ENCODE measurements at places on chromosomes 12 and 14.

DNA sequence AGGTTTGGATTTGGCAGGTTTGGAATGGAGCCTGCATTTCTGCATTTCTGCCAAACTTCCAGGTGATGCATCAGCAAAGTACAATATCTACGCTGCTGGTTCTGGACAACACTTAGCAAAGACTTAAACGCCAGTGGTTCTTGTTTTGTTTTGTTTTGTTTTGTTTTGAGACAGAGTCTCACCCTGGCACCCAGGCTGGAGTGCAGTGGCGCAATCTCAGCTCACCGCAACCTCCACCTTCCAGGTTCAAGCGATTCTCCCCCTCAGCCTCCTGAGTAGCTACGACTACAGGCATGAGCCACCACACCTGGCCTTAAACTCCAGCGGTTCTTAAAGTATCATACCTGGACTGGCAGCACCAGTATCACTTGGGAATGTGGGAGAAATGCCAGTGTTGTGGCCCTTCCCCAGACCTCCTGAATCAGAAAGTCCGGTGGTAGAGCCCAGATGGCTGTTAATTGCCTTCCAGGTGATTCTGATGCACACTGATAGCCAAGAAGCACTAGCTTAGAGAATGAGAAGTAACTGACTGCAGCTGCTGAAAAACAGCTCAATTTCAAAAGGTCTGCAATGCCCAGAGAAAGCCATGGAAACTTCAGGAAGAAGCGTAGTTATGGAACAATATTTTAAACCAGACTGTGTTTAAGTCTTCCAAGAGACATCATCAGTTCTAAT is 114.8 kb upstream of the FOXN3 start:
- no peak for DNase-seq

GRCh38 chr14:35975814-35976213 is 149.7 kb downstream of the BRMS1L start:
- no peak for DNase-seq

DNA sequence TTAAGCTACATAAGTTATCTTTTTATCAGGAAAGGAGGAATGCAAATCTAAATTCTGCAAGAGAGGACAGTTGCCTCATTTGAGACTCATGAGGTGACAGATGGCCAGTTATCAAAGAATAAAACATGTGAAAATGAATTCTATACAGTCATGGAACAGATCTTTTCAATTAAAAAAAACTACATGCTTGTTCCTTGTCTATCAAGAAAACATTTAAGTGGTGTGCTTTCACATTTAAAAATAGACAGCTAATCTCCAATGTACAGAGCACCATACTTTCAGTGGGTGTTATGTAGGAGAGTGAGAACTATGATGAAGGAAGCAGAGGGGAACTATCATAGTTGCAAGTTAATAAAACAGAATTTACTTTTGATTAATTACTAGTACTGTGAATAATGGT is 76.7 kb upstream of the TTC7B start:
- DNase-seq, result no peak

DNA sequence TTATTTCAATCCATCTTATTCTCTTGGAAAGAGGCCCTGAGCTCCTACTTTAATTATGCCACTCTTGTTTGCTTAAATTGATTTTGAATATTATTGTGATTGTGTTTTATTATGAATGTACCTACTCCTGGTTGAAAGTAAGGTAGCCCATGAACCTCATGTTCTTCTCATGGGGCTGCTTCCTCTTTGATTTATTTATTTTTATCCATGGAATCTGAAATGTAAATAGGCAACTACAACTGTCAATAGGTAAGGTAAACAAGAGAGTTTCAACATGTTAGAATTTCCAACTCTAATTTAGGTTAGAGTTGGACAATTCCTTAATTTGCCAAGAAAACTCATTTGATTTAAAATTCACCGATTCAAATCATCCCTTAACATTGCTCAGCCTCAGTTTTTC is 16.2 kb downstream of the TPH2 start:
- no peak for DNase-seq

DNA sequence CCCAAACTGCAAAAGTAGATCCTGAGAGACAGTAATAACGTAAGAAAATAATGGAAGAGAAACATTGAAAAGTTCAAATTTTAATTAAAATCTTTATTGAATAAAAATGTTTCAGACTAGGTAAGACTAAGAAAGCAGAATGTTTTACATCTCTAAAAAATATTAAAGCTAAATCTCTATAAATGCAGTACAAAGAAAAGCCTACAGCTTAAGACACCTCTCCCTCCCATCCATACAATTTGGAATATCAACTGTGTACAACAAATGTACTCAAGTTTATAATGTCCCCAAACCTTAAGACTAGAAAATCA is 8.5 kb upstream of the CERS5 start:
- DNase-seq, result no peak

DNA sequence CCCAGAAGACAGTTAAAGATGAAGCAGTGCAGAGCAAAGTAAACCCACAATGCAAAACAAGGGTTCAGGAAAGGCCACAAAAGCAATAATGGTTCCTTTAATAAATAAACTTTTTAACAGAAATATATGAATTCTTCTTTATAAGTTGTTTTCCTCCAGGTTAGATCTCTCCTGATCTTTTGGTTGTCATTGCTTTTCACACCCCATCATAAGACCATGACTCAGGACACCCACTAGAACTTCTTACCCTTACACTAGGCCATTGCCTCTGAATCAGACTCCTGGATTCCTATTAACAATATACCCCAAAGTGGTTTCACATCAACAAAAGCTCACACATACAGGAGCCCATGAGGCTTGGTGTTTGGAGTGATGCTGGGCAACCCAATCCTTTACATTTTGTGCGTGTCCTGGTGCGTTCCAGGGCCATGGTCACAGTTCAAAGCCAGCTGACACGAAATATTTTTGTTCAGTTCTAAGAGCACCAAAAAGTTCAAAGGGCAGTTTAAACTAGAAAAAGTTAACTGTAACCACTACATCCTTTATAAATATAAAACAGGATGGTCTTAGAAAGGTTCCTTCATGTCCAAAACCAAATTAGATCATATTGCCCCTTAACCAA is 187.0 kb downstream of the EPS8 start:
- DNase-seq, result no peak

DNA sequence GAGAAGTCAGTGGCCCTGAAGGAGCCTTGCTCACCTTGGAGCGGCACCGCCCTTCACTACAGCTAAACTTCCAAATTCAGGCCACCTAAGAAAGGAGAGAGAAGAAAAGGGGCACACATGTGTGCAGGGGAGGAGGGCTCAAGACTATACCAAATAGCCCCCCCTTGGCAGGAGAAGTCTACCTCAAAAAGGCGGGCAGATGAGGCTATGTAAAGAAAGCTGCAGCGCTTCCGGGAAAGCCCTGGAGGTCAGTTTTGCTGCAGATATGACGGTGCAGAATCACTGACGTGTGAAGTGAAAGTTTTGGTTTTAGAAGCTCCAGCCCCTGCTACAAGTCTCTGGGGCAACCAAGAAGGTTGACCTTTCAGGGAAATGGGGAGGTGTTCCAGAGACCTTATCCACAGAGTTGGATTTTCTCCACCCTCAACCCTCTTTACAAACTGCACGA is 48.2 kb upstream of the PNMA1 start:
- DNase-seq, result no peak

DNA sequence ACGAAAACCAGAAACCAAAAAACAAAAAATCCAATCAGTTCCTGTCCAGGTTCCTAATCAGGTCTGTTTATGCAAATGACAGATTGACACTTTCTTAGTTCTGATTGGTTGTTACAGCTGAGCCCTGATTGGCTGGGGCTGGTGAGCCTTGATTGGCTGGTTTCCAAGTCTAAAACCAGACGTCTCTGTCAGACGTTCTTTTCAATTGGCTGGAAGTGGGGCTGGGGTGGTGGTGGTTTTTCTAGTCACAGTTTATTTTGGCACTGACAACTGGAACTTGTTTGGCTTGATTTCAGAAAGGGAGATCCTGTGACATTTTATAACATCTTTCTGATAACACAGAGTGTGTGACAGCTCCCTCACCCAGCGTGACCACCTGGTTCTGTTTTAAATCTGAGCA is 36.1 kb upstream of the PRICKLE1 start:
- no peak for DNase-seq

DNA sequence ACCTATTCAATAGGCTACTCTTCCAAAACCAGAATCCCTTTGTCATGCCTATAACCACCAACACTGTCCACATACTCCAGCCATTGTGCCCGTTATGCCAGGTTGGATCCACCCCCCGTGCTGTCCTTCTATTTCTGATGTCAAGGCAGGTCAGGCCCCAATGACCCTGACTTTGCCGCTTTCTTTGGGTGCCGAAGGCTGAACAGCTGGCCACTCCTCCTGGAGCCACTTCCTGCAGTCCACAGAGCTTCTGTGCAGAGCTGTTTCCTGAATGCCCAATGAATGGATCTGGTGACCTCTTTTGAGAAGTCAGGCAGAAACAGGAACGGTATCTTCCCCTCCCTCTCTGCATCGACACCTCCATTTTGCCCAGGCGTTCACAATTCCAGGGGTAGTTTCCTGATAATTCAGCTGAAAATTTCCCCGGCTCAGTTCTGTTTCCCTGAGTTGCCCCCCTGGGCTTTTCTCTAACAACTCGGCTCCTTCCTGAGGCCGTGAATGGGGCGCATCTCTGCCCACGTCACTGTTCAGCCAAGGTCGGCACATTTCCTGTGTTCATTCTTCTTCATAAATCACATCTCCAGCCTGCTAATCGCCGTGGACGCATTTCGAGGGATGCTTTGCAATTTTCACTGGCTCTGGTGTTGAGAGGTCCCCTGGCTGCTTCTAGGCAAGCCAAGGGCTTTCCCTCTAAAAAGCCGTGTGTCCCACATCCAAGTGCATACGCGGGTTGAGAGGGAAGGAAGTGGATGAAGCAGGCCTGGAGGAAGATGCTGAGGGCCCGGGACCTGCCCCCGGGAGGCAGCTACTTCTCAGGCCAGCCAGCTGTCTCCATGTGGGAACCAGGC is 86.5 kb downstream of the PAPOLA start:
- DNase-seq, result no peak

GRCh38 chr12:111344254-111344875 is 24.5 kb downstream of the PHETA1 start:
- no peak for DNase-seq

- no peak for DNase-seq
Observed at GRCh38 chr12:130608132-130608531, 108.0 kb downstream of the RIMBP2 start.

DNA sequence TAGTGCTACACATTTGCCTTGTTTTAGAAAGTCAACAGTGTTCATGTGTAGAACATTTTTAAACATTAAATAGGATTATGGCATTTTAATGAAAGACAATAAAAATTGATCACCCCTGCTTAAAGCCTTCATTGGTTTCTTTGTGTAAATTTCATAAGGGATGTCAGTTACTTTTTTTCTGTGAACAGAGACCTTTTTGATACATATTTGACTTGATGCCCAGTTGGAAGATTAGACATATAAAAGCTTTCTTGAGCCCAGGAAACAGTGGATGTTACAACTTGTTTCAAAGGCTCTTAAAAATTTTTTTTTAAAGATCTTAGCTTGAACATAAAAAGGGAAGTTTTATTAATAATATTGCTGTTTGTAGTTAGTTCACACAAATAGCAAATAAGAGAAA is 168.7 kb upstream of the PDZRN4 start:
- DNase-seq, result no peak

DNA sequence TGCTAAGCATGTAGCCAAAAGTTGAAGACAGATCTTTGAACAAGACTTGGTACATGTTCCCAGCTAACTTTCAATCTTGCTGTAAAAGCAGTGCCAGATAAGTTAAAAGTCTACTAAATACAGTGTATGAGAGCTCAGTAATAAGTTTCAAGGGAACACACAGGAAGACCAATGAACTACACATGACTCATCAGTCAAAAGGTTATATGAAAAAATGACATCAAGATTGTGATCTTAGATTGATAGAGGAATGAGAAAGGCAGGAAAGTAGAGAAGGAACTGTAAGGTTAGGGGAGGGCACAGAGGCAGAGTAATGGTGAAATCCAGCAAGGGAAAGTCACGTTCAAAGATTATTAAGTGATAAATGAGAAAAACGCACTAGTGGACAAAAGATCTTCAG is 249.9 kb upstream of the FLRT2 start:
- DNase-seq, result no peak

DNA sequence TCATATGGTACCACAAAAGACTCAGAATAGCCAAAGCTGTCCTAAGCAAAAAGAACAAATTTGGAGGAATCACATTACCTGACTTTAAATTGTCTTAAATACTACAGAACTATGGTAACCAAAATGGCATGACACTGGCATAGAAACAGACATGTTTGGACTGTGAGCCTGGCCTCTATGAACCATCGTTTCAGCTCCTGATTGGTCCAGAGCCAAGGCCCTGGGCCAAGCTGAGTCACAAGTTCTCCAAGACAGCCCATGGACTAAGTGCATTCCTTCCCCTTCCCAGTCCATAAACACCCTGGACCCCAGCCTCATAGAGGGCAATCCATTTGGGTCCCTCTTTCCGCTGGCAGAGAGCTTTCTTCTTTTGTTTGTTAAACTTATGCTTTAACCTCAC is 12.1 kb upstream of the PRR4 start:
- DNase-seq, result no peak

DNA sequence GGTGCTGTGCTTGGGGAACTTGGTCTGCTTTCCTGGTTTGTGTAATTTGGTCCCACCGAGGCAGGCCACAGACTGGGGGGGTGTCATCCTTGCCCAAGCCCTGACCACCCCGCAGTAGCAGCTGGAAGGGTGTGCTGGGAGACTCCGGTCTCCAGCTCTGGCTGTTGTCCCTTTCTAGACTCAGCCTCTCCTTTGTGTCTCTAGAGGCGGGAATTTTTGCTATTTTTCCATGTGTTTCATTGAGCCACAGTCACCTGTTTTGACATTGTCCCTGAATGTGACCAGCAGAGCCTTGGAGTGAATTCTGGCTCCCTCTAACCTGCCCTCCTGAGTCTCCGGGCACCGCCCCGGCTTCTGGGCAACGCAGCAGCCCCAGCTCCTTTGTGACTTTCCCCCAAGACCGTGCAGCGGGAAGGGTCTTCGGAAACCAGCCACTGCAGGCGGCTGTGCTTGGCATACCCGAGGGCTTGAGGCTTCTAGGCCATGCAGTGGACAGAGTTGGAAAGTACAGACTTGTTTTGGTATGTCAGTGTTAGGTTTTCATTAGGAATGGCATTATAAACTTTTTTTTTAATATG is 98.6 kb downstream of the TNFAIP2 start:
- DNase-seq, result no peak

DNA sequence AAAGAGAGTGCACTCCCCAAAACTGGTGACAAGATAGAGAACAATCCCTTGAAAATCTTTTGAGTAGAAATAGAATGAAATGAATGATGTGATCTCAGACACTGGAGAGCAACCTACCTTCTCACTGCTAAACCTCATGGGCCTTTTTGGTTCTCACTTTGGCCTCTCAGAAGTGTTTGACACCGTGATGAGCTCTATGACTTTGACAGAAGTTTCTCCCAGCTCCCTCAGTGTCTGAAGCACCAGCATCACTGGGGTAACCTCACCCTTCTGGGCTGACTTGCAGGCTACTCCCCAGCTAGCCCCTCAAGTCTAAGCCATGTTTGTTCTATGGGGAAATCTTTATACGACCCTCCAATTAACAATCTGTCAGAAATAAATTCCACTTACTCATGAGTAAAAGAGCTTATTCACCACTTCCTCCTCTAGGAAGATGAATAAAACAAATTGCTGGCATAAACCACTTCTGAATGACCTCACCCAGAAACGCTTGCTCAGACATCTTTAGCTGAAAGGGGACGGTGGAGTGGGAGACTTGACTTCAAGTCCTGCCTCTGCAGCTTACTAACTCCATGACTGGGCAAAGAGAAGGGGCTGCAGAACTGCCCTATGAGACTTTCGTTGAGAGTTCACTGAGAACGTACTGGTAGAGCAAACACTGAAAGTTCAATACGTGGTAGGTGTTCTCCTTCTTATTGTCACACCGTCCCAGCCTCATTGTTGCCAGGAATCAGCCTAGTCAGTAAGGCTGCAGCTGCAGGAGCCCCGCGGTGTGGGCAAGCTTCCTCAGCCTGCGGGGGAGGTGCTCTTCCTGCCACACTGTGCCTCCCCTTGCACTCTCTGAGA is 46.5 kb downstream of the ST8SIA1 start:
- peak; percentile 6 for DNase-seq
